Activated naive CD8-positive, alpha-beta T cell treated with anti-CD3 and anti-CD28 coated beads for 36 hours (primary cell): ENCODE measurements at places on chromosomes 1 and 21. TPM values are rescaled to one million over a fixed set of nuclear protein-coding genes. Genes with fewer than 3 reads are reported as not detected.
A peak's percentile ranks its signal among the peaks of the same experiment; 100 is the strongest.

DNA sequence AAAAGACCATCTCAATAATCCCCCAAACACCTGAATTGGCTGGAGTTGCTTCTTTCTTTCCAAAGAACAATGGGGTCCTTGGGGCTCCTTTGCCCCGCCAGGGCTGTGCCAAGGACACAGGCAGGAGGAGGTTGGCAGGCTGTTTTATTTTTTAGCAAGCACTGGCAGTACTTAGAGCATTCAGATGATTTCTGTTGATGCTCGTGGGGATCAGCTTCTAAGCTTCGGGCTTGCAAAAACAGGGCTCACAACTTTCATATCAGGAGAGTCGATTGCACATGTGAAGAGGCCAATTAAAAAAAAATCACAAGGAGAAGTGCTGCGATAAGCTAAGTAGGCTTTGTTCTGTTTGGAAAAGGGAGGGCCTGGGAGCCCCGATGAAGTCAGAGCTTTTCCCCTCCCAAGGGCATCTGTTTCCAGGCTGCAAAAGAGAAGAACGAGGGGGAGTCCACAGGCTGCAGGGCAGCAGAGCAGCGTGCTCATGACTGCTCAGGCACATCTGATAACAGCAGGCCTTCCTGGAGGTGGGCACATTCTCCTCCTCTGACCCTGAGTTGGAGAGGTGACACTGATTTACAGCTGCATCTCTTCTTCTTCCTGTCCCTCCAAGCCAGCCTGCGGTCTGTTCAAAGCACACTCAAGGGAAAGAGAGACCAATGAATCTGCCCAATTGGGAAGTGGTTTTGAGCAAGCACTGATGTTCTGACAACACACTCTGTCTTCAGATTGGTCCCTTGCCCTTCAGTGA lies 27.3 kb upstream of the BCAR3 start:
- peaks cover 24% of the 10 kb centered on the region for H3K4me1 ChIP-seq
- H3K27me3 ChIP-seq, result no peaks in the 10 kb centered on the region
- H3K27ac ChIP-seq, result no peak overlapping the region

Gene LCE3E
- not detected for total RNA-seq

Gene OR14K1
- not detected for total RNA-seq

DNA sequence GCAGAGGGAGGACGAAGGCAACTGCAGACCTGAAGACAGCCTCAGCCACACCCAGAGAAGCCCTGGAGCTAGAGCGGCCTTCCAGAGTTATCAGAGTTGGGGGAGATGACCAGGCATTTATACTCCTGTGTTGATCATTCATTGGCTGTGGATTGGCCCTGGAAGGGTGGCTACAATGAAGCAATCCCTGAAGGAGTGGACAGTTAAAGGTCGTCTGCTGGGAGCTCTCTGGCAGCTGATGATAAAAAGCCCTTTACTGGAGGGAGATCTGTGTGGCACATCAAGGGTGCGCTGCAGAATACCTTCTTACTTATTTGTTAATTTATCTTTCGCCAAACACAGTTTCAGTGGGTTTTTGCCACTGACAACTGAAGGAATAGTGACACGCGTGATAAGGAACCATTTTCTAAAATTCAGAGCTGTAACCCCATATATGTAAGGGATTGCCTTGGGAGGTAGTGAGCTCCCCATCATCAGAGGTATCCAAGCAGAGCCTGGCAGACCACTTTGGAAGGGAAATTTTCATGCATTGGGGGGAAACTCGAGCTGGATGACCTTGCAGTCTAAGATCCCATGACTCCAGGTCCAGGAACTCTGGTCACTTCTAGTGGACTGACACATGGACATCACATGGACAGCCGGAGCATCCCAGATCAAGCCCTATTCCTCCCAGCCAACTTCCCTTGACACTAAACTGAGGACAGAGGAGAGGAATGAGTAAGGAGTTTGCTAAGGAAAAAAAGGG lies 126.4 kb upstream of the GADD45A start:
- H3K27ac ChIP-seq, result no peak overlapping the region
- H3K36me3 ChIP-seq, result no peaks in the 10 kb centered on the region
- peaks cover 24% of the 10 kb centered on the region for H3K27me3 ChIP-seq
- no peak overlapping the region for H3K4me3 ChIP-seq
- peaks cover 4% of the 10 kb centered on the region for H3K4me1 ChIP-seq
- DNase-seq, result no peak

Gene HMGCS2
- total RNA-seq, result not detected

GRCh38 chr1:206863266-206863665 lies 2.2 kb upstream of the IL20 start:
- peaks cover 23% of the 10 kb centered on the region for H3K4me1 ChIP-seq
- no peaks in the 10 kb centered on the region for H3K36me3 ChIP-seq
- H3K4me3 ChIP-seq, result no peak overlapping the region
- H3K27me3 ChIP-seq, result peaks cover 4% of the 10 kb centered on the region
- H3K27ac ChIP-seq, result no peak overlapping the region

Gene HRNR
- total RNA-seq, result not detected

- no peaks in the 10 kb centered on the region for H3K27me3 ChIP-seq
- no peak for DNase-seq
- peaks cover 86% of the 10 kb centered on the region for H3K36me3 ChIP-seq
- H3K27ac ChIP-seq, result peak overlapping the region; percentile 94
- peaks cover 88% of the 10 kb centered on the region for H3K4me1 ChIP-seq
These were observed 16.1 kb downstream of the SLAMF1 start for GRCh38 chr1:160630523-160631451.

Gene PTGER3
- total RNA-seq, result not detected

- H3K36me3 ChIP-seq, result peaks cover 2% of the 10 kb centered on the region
- no peaks in the 10 kb centered on the region for H3K4me1 ChIP-seq
- DNase-seq, result no peak
These were observed 48.7 kb downstream of the NPHP4 start for GRCh38 chr1:5943343-5944124.

Gene KRTAP8-1
- total RNA-seq, result not detected

Gene WNT9A
- not detected for total RNA-seq

DNA sequence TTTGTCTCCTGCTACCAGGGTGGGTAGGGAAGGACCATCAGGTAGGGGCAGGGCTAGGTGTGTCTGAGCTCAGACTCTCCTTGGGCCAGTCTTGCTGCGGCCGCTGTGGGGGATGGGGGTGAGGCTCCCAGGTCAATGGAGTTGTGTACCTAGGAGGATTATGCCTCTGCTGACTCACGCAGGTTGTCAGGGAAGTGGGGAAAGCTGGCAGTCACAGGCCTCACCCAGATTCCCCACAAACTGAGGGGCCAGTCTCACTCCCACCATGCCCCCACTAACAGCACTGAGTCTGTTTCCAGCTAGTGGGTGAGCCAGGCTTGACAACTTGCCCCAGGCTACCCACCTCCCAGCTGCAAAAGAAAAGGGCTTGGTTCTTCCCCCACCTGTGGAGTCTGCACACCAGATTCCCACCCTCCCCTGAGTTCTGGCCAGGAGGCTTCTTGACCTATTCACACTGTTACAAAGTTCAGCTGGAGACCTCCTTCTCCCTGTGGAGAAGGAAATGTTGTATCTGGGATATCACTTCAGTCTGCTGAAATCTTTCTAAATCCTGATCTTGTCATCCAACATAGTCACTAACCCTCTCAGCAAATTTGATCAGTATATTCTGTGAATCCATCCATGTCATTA lies 69.2 kb upstream of the GJA8 start:
- no peak overlapping the region for H3K4me3 ChIP-seq
- no peaks in the 10 kb centered on the region for H3K4me1 ChIP-seq
- no peak for DNase-seq
- no peak overlapping the region for H3K27ac ChIP-seq
- H3K36me3 ChIP-seq, result no peaks in the 10 kb centered on the region
- H3K27me3 ChIP-seq, result peaks cover 16% of the 10 kb centered on the region

Gene FAM163A
- total RNA-seq, result not detected

GRCh38 chr21:18498431-18498830 lies 94.8 kb upstream of the TMPRSS15 start:
- no peaks in the 10 kb centered on the region for H3K27me3 ChIP-seq
- no peaks in the 10 kb centered on the region for H3K4me1 ChIP-seq
- H3K4me3 ChIP-seq, result no peak overlapping the region
- no peaks in the 10 kb centered on the region for H3K36me3 ChIP-seq

DNA sequence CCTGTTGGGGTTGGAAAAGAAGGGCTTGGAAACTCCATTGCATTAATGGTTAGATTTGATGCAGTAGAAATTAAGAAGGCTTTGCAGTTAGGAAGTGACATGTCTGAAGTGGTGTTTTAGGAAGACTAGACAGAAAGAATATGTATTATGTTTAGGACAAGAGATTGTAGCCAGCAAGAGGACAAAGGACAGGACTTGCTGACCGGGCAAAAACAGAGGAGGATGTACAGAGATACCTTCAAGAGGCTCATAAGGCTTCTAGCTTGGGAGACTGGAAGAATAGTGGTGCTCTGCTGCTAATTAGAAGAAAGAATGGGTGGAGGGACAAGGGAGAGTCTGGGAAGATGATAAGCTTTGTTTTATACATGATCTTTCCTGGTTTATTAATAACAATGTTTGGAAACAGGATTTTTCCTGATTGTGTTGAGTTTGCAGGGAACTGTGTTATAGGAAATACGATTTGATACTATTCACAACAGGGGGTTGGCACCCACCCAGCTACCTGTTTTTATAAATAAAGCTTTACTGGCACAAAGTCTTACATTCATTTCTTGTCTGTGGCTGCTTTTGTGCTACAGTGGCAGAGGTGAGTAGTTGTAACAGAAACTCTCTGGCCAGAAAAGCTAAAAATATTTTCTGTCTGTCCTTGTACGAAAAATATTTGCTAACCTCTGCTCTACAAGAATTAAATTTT lies 37.1 kb upstream of the TMCO2 start:
- DNase-seq, result no peak
- no peaks in the 10 kb centered on the region for H3K27me3 ChIP-seq
- H3K36me3 ChIP-seq, result peaks cover 8% of the 10 kb centered on the region
- peaks cover 9% of the 10 kb centered on the region for H3K4me1 ChIP-seq

Gene KCNQ4
- 0.82 TPM for total RNA-seq

Gene ATP1A2
- not detected for total RNA-seq

GRCh38 chr1:64875606-64876005 lies 90.7 kb downstream of the JAK1 start:
- no peak overlapping the region for H3K4me3 ChIP-seq
- DNase-seq, result no peak
- H3K36me3 ChIP-seq, result peaks cover 56% of the 10 kb centered on the region
- H3K4me1 ChIP-seq, result peaks cover 41% of the 10 kb centered on the region
- H3K27ac ChIP-seq, result peak overlapping the region; percentile 16

Gene TMOD4
- total RNA-seq, result 2.3 TPM

DNA sequence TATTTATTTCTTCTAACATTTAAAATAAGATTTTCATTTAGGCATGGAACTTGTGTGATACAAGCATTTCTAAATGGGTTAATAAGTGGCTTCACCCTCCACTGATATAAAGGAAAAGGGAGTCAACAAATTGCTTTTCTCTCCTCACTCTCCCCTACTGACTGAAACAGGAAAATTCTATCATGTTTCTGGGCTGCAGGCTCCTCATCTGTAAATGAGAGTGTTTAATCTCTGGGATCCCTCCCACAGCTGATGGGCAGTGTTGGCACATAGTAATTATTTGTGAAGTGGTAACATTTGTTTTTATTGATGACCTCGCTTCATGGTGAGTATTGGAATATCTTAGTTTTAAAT lies 69.8 kb upstream of the WARS2 start:
- no peaks in the 10 kb centered on the region for H3K27me3 ChIP-seq
- no peak for DNase-seq
- H3K36me3 ChIP-seq, result peaks cover 28% of the 10 kb centered on the region
- H3K27ac ChIP-seq, result no peak overlapping the region
- H3K4me3 ChIP-seq, result no peak overlapping the region

DNA sequence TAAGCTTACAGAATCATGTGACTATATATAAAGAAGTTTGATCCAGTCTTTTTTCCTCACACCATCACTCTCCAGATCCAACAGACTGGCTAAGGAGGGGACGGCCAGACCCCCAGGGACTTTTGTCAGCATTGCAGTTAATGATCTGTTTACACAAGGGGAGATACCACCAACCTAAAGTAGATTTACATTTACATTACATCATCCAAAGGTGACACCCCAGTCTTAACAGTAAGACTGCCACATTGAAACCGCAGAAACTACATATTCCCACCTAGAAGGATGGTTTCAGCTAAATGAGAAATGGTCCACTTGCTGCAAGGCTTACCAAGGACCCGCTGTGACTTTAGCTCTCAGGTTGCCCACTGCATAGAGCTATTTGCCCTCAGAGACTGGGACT lies 3.4 kb downstream of the RCAN1 start:
- no peak for DNase-seq
- no peak overlapping the region for H3K27ac ChIP-seq
- no peak overlapping the region for H3K4me3 ChIP-seq
- no peaks in the 10 kb centered on the region for H3K27me3 ChIP-seq
- H3K4me1 ChIP-seq, result peaks cover 33% of the 10 kb centered on the region

DNA sequence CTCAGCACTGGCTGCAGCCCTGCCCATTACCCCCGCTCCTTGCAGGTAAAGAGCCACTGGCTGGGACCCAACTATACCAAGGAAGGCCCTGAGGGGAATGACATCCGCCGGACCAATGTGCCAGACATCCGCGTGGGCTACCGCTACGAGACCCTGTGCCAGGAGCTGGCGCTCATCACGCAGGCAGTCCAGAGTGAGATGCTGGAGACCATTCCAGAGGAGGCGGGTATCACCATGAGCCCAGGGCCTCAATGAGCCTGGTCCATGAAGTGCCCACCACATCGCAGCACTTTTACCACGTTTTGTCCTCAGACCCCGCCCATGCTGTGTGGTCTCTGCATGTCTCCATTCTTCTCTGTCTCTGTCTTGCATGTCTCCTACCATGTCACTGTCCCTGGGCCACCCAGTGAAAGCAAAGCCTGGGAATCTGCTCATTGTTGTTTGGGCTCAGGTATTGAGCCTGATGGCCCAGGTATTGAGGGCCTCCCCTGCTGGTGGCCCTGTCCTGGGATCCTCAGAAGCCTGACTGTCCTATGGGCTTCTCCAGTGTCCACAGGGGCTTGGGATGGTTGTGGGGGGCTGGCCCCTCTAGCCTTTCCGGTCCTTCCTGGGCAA lies 11.4 kb downstream of the AMPD2 start:
- H3K36me3 ChIP-seq, result peaks cover 6% of the 10 kb centered on the region
- no peak for DNase-seq
- no peaks in the 10 kb centered on the region for H3K27me3 ChIP-seq
- H3K4me1 ChIP-seq, result peaks cover 14% of the 10 kb centered on the region
- H3K27ac ChIP-seq, result no peak overlapping the region

- peaks cover 3% of the 10 kb centered on the region for H3K27me3 ChIP-seq
- no peak for DNase-seq
- H3K27ac ChIP-seq, result no peak overlapping the region
These were observed 167.1 kb upstream of the GJB5 start for GRCh38 chr1:34587761-34588160.

- H3K4me3 ChIP-seq, result no peak overlapping the region
- DNase-seq, result no peak
- H3K4me1 ChIP-seq, result no peaks in the 10 kb centered on the region
- H3K27me3 ChIP-seq, result peaks cover 16% of the 10 kb centered on the region
- no peaks in the 10 kb centered on the region for H3K36me3 ChIP-seq
These were observed 198.3 kb upstream of the FAM78B start for GRCh38 chr1:166365081-166365480.

DNA sequence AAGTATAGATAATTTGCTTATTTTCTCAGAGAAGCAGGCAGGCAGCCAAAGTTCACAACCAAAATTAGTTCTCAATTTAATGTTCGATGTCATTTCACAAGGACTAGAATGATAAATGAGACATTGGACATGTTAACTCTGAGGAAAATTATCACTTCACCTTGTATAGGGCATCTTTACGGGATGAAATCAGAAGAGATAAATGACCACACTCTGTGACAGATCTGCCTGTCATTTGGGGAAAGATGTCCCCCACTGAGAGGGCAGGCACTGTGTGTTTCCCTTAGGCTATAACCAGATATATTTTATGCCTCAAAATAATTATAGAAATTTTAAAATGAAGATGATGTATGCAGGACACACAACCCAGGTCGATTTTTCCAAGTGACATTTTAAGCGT lies 642.9 kb downstream of the BRINP3 start:
- H3K4me3 ChIP-seq, result no peak overlapping the region
- DNase-seq, result no peak
- H3K27ac ChIP-seq, result no peak overlapping the region
- no peaks in the 10 kb centered on the region for H3K36me3 ChIP-seq
- no peaks in the 10 kb centered on the region for H3K27me3 ChIP-seq

Gene C21orf58
- 17.0 TPM for total RNA-seq
